Muscle of arm (tissue), 14 donors: ENCODE measurements at places on chromosomes 2 and 18. TPM values are rescaled to one million over a fixed set of nuclear protein-coding genes. Genes with fewer than 3 reads are reported as not detected.

Gene MEX3C
- polyA plus RNA-seq = 34.4 TPM

Gene SLC25A52
- 0.35 TPM for polyA plus RNA-seq

Gene IAH1
- 668 TPM for polyA plus RNA-seq

Gene EPB41L3
- 100 TPM for polyA plus RNA-seq

- no peak for DNase-seq
Measured at GRCh38 chr2:216533609-216534008, 35.0 kb downstream of the RPL37A start.

GRCh38 chr2:217742276-217742675 lies 260.5 kb downstream of the TNS1 start:
- no peak for DNase-seq

- no peak for DNase-seq
Measured at GRCh38 chr2:179533875-179534274, 269.2 kb upstream of the SESTD1 start.

DNA sequence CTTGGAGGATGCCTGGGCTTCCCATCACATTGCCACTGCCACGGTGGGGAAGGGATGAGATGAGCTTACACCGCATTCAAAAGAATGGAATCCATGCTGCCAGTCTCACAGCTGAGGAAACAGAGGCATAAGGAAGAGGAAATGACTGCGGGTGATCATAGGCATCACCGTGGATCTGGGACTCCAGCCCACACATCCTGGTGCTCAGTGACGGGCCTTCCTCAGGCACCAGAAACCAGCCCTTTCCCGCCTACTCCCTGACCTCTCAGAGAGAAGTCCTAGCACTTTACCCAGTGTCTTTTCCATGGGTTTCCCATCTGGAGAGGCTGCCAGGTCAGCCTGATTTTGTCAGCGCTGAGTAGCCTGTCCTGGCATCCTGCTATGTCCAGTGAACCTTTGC lies 5.3 kb upstream of the PLB1 start:
- no peak for DNase-seq

DNA sequence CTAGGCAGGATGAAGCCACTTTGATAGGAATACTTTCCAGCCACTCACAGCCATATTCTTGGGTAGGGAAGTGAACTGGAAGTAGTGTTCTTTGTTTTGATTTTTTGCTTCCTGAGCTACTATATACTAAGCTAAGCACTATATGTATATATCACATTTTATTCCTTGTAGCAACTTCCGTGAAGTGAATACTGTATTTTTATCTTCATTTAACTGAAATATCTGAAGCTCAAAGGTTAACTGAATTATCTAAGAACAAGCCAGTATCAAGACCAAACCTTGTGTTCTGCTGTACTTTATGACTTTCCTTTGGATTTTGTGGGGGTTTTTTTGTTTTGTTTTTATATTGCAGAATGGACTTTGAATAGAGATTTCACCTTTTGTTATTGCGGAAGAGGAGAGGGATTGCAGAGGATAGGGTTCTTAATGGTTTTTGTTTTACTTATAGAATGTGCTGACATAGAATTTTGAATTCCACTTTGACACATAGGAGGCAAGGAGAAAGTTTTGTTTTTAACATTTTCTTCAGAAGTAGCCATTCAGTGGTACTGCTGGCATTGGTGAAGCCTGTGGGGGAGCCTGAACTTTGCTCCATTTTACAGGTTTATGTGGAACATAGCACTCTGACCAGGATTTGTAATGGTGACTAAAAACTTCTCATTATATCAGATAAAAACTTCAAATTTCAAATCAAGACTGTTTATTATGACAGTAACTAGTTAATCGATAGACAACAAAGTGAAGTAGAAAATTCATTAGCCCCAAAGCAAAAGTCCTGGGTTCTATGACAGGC lies 24.1 kb upstream of the RNF138 start:
- no peak for DNase-seq
